ENCODE measurements at places on chromosomes 5 and 9.

DNA sequence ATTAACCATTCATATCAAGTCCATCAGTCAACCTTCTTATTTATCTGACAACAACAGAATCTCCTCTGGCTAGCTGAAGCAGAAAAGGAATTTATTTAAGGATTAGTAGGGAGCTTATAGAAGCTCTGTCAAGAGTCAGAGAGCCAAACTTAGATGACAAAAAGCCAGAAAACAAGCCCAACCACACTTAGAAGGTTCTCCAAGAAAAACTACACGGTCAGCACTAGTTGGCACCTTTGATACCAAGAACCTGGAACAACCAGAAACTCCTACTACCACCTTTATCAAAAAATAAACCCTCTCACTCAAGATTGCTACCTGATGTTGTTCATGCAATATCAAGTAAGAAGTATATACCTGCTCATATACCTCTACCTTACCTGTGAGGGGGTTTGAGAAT is 36.9 kb downstream of the RANBP6 start:
- DNase-seq, result no peak

GRCh38 chr5:138753794-138754698 is 821 bp downstream of the CTNNA1 start:
- peak; percentile 62 for DNase-seq

DNA sequence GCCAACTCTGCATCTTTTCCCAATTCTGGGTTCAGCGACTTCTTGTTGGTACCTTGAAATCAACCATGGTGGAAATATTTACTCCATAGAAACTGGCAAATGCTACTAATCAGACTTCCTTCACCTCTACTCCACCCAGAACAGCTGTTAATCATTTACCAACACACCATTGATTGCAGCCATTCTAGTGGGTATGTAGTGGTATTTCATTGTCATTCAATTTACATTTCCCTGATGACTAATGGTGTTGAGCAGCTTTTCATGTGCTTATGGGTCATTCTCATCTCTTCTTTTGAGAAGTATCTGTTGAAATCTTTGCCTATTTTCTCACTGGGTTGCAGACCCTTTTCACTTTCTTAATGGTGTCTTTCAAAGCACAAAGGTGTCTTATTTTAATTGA is 122.4 kb upstream of the MSX2 start:
- DNase-seq, result no peak

- no peak for DNase-seq
These were observed 38.9 kb upstream of the N4BP3 start for GRCh38 chr5:178074266-178074952.

DNA sequence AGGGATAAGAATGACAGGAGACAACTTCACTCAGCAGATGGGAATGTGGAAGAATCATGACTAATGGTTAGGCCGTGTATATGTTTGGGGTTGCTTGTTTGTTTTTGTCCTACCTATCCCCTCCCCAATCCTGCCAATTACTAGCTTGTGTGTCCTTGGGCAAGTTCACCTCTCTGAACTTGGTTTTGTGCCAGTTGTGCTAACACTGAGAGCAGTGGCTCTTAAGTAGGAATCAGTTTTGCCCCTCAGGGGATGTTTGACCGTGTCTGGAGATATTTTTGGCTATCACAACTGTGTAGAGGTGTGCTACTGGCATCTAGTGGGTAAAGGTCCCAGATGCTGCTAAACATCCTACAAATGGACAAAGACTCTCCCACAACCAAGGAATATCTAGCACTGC is 287.0 kb downstream of the DMRT2 start:
- DNase-seq, result no peak

- no peak for DNase-seq
These were observed 221.9 kb downstream of the IRX2 start for GRCh38 chr5:2529371-2530092.

DNA sequence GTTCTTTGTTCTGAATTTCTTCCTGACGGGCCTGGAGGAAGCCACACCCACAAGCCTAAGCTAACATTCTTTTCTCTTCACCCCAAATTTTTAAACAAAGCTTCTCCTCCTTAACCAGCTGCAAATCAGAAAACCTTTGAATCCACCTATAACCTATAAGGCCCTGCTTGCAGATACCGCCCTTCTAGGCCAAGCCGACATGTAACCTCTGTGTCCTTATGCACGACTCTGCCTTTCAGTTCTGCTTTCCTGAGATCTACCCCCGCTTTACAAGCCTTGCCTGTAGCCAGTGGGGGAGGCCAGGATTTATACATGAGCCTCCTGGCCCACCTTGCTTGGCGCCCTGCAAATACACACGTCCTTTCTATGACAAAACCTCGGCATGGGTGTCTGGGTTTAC is 19.3 kb downstream of the BRD9 start:
- no peak for DNase-seq

All from CD4-positive, alpha-beta T cell treated with Interleukin-4 for 1 hour (primary cell).